ENCODE measurements at places on chromosomes 2 and 18.

DNA sequence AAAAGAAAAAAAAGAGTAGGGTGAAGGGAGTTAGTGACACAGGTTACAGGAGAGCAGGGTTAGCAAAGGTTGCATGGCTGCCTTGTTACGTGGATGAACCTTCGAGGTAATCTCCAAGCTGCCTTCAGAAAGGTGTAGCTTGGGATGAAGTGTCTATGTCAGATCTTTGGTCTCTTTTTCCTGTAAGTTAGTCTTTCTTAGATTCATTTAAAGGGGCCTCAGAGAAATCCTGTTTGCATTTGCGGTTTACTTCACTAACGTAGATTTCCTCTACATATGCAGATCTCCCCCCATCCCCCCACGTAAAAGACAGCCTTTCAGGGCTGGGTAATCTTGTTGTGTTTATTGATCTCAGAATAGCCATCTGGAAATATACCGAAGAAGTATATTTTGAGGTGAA is 83.7 kb downstream of the MTA3 start:
- no peak for DNase-seq

DNA sequence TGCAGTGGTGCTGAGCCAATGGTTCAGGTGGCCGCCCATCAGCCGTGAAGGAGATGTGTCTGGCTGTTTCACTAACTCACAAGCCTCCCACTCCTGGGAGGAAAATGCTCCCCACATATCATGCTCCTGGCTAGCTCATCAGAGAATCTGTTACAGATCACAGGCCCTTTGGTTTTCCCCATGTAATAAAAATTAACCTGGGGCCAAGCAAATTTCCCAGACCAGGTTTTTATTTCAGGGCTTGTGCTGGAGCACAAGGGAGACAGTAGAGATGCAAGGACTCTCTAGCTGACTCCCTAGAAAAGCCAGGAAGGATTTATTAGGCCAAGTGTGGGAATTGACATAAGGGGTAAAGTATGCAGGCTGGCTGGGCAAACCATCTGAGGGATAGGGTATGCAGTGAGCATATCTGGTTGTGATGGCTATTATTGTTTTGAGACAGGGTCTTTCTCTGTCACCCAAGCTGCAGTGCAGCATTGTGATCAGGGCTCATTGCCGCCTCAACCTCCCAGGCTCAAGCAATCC is 40.6 kb upstream of the CCBE1 start:
- no peak for DNase-seq

DNA sequence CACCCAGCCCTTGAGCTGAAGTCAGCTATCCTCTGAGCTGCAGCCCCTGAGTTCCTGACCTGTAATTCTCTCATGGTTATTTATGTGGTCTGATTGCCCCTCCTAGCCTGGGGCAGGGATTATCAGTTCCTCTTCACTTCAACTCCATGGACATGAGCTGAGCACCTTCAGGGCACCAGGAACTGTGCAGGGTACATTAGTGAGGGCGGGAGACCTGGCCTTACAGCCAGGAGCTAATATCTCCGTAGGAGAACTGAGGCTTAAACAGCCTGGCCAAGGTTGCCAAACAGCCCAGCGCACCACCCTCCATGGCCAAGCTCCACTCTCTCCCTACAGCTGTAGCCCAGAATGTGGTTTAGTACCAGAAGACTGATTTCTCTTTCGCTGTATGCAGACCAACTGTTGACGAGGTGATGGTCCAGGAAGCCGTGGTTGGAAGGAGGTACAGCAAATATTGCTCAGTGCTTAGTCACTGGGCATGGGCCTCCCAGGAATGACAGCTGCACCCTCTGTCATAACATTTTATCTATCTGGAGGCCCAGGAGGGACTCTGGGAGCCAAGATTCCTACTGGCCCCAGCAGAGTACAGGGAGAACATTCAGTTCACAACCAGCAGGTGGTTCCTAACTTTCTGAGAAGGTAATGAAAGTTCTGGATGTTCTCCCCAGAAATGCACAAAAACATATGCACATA is 228.7 kb upstream of the SIX2 start:
- DNase-seq = no peak

- no peak for DNase-seq
These were observed 28.2 kb upstream of the YWHAQ start for GRCh38 chr2:9658972-9659371.

DNA sequence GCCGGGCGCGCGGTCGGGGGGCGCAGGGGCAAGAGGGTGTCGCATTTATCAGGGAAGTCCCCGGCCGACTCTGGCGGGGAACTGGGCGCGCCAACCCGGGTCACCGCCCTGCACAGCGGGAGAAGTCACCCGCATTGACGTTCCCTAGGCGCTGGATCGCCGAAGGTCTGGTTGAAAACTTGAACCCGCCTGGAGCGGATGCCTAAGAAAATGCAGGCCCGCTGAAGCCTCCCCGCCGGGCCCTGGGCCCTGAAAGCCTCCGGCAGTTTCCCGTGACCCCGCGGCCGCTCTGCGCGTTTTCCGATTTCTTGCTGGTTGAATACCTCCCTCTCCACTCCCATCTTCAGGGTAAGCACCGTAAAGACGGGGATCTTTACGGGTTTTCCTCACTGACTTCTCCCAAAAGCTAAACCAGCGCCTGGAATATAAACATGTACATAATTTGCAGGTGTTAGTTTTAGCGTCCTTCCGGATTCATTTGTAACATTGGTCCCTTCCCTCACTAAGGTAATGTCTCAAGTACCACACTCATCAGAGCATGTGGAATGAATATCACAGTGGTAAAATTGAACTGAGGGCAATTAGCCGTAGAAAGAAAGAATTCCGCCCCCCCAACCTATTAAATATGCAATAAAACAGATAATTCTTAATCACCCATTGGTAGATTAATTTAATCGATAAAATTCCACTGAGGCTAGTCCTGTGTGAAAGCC is 675 bp upstream of the SPIRE1 start:
- DNase-seq = no peak

DNA sequence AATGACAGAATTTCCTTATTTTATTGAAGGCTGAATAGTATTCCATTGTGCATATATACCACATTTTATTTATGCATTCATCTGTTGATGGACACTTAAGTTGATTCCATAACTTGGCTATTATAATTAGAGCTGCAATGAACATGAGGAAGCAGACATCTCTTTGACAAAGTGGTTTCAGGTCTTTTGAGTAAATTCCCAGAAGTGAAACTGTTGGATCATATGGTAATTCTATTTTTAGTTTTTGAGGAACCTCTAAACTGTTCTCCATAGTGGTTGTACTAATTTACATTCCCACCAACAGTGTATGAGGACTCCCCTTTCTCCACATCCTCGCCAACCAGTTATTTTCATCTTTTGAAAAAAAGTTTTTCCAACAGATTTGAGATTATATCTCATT is 77.5 kb downstream of the TMEM200C start:
- DNase-seq = no peak

- DNase-seq = no peak
These were observed 793.3 kb downstream of the PLCL1 start for GRCh38 chr2:198597648-198598047.

DNA sequence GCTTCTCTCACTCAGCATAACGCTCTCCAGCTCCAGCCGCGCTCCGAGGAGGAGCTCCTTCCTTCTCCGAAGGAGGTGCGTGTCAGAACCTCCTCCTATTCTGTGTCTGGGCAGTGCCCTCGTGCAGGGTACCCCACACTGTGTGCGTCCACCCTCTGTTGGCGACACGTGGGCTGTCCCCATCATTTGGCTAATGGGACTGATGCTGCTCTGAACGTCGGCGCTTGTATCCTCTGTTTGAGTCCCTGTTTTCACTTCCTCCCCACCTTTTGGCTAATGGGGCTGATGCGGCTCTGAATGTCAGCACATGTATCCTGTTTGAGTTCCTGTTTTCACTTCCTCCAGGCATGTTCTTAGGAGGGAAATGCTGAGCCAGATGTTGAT is 22.2 kb downstream of the KCNG2 start:
- no peak for DNase-seq

DNA sequence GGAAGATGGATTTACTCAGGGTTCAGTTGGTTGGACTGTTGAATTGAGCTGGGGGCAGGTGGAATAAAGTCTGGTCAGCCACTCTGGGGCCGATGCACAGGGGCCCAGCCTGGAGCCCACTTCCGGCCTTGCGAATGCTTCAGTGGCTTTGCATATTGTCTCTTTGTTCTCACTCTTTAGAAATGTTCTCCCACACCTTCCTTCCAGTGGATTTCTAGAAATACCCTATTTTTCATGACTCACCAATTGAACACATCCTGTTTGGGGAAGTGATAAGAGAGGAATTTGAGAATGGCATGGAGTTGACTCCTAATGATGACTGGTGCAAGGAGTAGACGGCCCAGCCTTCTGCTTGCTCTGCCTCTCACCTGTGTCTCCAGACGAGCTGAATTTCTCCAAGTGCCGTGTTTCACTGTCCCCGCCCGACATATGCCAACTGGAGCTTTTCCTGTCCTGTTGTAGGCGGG is 28.1 kb downstream of the ASAP2 start:
- no peak for DNase-seq

DNA sequence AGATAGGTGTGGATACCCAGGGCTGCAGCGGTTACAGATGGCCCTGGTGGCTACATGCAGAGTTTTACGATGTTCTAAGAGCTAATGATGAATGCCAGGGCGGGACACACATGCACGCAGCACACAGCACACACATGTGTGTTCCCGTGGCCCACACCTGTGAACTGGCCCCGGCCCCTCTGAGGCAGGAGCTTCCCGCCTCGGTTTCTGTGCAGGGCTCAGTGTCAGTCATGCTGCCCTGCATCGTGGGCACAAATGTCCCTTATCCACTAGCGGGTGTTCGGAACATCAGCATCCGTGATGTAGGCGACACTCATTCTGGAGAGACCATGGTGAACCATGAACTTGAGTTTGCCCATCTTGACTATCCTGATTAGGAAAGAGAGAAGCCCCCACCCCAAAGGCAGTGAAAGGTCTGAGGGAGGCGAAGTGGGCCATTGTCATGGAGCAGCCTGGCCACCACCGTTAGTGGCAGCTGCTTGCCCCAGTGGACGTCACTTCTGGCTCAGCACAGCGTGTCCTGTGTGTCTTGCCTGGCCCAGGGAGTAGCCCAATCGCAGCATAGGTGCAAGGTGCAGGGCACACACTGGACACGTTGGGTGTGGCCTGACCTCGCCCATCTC is 43.8 kb downstream of the DCDC2C start:
- DNase-seq = no peak

DNA sequence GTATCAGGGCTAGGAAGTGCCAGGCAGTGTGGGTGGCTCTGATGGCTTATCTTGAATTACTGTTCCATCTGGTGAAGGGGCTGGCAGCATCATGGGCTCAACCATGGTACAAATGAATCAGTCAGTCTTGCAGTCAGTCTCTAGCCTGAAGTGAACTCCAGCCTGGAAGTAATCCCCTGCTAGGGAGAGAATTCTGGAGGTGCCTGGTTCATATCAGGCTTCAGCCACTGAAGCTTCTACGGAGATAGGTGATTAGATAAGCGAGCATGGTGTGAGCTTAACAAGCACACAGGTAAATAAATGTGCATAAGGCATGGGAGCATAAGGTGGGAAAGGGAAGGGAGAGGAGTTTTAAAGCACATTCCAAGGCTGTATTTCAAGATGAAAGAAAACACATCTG is 541.7 kb downstream of the MBD2 start:
- no peak for DNase-seq

DNA sequence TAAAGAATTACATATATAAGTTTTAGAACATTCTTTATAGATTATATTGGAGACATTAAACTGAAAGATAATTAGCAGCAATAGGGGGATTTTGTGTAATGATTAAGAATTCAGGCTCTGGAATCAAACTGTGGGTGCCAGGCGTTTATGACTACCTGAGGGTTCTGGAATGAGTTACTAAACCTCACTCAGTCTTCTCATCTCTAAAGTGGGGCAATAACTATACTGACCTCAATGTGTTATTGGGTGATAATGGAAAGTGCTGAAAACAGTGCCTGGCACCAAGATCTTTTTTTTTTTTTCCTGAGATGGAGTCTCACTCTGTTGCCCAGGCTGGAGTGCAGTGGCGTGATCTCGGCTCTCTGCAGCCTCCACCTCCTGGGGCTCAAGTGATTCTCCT is 7.2 kb downstream of the SERPINB8 start:
- no peak for DNase-seq

DNA sequence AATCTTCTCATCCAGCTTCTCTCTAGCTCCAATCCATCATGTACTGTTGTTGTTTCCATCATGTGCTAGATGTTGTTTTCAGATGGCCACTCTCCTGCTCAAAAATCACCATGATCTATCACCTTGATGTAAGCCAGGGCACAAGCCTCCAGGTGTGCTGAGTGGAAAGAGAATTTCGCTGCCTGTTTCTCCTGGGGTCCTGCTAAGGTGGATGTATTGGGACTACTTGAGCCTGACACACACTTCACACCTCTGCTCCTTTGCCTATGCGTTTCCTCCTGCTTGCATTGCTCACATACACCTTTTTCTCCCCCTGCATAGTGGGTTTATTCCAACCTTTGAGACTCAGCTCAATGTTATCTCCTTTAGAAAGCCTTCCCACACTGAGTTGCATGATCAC is 287.6 kb downstream of the CYRIA start:
- no peak for DNase-seq
